ENCODE measurements at places on chromosomes 11 and 22. TPM values are rescaled to one million over a fixed set of nuclear protein-coding genes. Genes with fewer than 3 reads are reported as not detected.

MN1 gene
- 4.1 TPM for total RNA-seq

APOBEC3G gene
- 10.4 TPM for total RNA-seq

CPT1A gene
- 48.5 TPM for total RNA-seq

TYMP gene
- total RNA-seq, result 24.2 TPM

Data from subcutaneous preadipocyte (primary cell).